Activated T-cell treated with anti-CD3 and anti-CD28 coated beads, Interleukin-2, amount 50 U/mL, for 72 hours (primary cell): ENCODE measurements at places on chromosomes 4 and X.
A peak's percentile ranks its signal among the peaks of the same experiment; 100 is the strongest.

DNA sequence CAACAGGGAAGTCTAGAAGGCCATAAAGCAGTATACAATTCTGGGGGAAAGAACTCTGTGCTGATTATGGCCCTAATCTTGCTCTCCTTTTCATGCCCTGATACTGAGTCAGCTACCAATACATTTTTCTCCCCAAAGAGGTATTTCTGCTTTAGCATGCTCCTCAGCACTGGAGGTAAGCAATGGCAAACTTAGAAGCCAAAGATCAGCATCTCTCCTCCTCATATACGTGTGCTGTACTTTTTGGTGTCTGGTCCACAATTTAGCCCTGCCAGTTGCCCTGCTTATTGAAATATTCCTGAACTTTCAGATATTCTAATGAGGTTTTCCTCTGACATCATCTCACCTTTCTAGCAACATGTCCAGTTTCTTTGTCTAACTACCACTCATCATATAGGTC is 226.2 kb downstream of the FSTL5 start:
- no peak overlapping the region for H3K4me3 ChIP-seq
- H3K4me1 ChIP-seq: no peaks in the 10 kb centered on the region
- DNase-seq: no peak

DNA sequence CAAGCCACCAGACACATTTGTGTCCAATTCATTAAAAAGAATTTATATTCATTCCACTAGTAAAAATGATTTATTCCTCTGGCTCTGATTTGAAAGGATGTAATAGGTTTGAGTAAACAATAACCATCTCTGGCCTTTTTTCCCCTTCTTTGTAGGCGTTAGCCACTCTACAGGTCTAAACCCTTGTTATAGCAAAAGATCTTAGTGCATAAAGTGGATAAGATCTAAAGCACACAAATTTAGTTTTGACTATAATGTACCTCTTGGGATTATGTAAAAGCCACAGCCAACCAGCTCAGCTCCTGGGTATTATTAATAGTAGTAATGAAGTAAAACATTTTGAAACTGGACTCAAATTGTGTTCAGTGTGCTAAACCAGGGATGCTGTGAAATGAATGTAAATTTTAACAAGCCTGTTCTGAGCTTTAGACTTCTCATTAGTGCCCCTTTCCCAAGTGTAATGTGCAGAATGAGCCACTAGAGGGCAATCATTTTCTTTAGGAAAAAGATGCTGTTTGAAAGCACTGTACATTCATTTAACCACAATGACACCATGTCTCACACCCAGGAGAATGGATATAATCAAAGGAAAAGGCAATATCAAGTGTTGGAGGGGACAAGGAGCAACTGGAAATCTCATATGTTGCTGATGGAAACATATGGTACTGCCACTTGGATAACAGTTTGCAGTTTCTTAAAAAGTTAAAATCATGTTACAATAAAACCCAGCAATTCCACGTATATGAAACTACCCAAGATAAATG is 69.7 kb downstream of the KLHL8 start:
- peak; percentile 72 for DNase-seq
- H3K4me3 ChIP-seq: no peak overlapping the region
- H3K27me3 ChIP-seq: no peaks in the 10 kb centered on the region
- no peaks in the 10 kb centered on the region for H3K36me3 ChIP-seq
- peak overlapping the region; percentile 64 for H3K27ac ChIP-seq
- H3K4me1 ChIP-seq: no peaks in the 10 kb centered on the region

- no peak for DNase-seq
- no peak overlapping the region for H3K4me3 ChIP-seq
- H3K4me1 ChIP-seq: peaks cover 19% of the 10 kb centered on the region
- peaks cover 25% of the 10 kb centered on the region for H3K27me3 ChIP-seq
Observed at GRCh38 chr4:7933651-7934510, 5.8 kb downstream of the AFAP1 start.

DNA sequence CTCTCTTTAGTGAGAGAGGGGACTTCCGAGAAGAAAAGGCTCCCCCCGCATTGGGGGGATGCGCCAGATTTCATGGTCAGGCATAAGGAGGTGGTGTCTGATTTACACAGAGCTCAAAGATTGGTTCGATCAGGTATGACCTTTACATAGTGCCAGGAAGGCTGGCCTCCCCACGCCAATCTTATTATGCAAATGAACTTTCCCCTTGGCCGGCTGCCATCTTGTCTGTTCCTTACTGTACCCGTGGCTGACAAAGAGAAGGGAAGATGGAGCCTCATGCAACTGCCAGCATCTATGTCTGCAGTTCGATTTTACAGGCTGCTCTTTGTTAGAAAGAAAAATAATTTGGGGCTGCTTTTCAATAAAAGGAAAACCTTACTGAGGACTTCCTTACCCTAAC is 197.2 kb downstream of the GPM6A start:
- no peak overlapping the region for H3K27ac ChIP-seq
- DNase-seq: no peak
- no peaks in the 10 kb centered on the region for H3K36me3 ChIP-seq
- H3K27me3 ChIP-seq: no peaks in the 10 kb centered on the region

DNA sequence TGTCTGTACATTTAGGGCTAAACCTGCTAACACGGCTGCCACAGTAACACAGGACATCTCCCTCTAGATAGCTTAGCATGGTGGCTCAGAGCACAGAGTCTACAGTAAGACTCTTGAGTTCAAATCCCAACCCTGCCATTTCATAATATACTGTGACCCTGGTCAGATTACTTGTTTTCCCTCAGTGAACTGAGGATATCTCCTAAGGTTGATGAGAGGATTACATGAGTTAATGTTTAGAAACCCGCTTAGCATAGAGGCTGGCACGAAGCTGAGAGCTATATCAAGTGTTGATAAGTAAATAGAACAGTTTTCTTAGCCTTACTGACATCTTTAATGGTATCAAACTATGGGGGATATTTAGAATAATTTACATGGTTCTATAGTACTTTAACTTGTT is 37.2 kb downstream of the CASP3 start:
- H3K27me3 ChIP-seq: no peaks in the 10 kb centered on the region

- peaks cover 6% of the 10 kb centered on the region for H3K36me3 ChIP-seq
- no peaks in the 10 kb centered on the region for H3K4me1 ChIP-seq
- H3K27ac ChIP-seq: no peak overlapping the region
- no peak for DNase-seq
- H3K27me3 ChIP-seq: no peaks in the 10 kb centered on the region
Observed at GRCh38 chr4:123284168-123284567, 112.4 kb upstream of the SPRY1 start.

DNA sequence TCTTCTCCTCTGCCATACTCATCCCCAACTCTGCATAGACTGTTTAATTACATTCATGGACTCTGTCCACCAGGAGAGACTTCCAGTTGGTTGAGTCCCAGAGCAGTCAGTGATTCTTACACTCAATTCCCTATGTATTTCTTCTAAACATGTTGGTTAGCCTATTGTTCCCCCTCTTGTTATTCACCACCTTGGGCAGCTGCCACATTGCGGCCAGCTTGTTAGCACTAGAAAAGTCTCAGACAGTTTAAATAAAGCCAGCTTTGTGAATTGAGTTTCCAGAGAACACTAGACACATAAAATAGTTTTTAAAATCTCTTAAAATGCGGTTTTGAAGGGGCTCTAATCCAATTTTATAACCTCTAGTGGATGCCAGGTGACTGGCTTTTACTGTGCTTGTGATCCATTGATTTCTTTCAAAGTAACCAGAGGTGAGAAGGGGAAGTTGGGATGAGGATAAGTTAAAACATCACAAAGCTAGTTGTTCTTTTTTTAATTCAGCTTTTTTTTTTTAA is 827.7 kb downstream of the FSTL5 start:
- H3K27me3 ChIP-seq: no peaks in the 10 kb centered on the region
- H3K27ac ChIP-seq: no peak overlapping the region
- H3K36me3 ChIP-seq: no peaks in the 10 kb centered on the region

DNA sequence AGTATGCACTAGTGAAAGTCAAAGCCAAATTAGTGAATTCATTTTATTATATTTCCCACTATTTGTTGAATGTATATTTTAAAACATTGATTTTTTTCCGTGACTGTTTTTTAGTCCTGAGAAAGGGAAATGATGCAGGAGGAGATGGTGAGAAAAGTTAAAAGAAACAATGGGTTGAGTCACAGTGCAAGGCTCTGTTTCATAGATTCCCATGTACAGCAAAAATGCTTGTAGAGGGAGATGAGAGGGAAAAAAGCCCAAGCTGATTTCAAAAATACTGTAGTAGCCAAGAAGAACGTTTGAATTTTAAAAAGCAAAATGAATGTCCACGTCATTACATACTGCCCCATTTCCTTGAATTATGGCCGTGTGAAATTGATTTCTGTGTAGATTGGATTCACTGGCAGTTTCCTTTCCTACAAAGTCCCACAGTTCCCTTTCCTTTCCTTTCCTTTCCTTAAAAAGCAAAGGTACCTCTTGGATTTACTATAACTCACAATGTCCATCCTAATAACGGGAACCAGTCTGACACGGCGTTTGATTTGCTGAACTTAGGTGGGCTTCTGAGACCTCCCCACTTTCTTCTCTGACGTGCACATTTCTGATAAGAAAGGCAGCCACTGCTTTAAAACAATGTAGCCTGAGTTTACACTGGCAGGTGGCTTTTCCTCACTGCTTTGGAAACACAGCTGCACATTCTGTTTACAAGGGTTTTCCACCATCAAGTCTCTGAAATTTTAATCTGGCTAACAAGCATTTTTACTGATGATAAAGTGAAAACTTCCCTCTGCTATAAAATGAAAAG is 63.7 kb downstream of the SPCS3 start:
- no peak overlapping the region for H3K27ac ChIP-seq
- no peak overlapping the region for H3K4me3 ChIP-seq
- H3K27me3 ChIP-seq: peaks cover 14% of the 10 kb centered on the region
- no peaks in the 10 kb centered on the region for H3K4me1 ChIP-seq
- no peak for DNase-seq
- H3K36me3 ChIP-seq: no peaks in the 10 kb centered on the region

GRCh38 chr4:34245276-34245675 is 1999.0 kb downstream of the ARAP2 start:
- no peaks in the 10 kb centered on the region for H3K4me1 ChIP-seq
- no peaks in the 10 kb centered on the region for H3K36me3 ChIP-seq
- DNase-seq: no peak
- H3K27me3 ChIP-seq: no peaks in the 10 kb centered on the region
- H3K27ac ChIP-seq: no peak overlapping the region
- H3K4me3 ChIP-seq: no peak overlapping the region

DNA sequence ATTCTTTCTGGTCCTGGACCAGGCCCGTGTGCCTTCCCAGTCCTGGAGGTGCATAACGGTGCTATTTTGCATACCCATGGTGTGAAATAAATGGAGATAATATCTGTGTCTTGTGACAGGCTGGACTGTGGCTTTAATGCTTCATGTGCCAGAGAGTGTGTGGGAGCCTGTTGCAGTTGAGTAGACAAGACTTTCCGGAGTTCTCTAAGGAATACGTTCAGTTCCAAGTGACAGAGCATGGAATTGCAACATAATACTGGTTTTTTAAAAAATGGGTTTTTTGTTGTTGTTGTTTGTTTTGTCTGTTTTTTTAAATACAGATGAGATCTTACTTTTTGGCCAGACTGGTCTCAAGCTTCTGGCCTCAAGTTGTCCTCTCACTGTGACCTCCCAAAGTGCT is 74.0 kb downstream of the HPRT1 start:
- H3K27ac ChIP-seq: no peak overlapping the region
- no peak overlapping the region for H3K4me3 ChIP-seq
- H3K27me3 ChIP-seq: peaks cover 54% of the 10 kb centered on the region
- H3K36me3 ChIP-seq: no peaks in the 10 kb centered on the region

GRCh38 chr4:15659768-15660570 is 4.8 kb upstream of the FBXL5 start:
- H3K27ac ChIP-seq: peak overlapping the region; percentile 85
- H3K4me3 ChIP-seq: peak overlapping the region; percentile 25
- no peaks in the 10 kb centered on the region for H3K27me3 ChIP-seq
- DNase-seq: no peak
- H3K36me3 ChIP-seq: peaks cover 2% of the 10 kb centered on the region

DNA sequence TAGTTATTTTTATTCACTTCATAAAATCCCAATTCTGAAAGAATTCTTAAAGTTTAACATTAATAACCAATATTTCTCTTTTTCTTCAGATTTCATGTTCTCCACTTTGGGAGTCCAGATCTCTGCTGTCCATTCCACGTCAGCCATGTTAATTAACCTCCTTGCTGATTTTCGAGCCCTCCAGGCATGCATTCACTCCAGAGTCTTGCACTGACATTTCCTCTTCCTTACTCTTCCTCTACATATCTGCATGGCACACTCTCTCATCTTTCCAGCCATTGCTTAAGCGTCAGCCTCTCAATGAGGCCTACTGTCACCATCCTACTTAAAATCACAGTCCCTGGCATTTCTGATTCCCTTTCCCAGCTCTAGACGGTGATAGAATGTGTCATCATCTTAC is 144.8 kb downstream of the MAD2L1 start:
- H3K27me3 ChIP-seq: no peaks in the 10 kb centered on the region
- no peak overlapping the region for H3K4me3 ChIP-seq
- no peaks in the 10 kb centered on the region for H3K36me3 ChIP-seq
- H3K27ac ChIP-seq: no peak overlapping the region

GRCh38 chr4:10697086-10697485 is 12.5 kb upstream of the CLNK start:
- no peak for DNase-seq
- no peaks in the 10 kb centered on the region for H3K4me1 ChIP-seq
- H3K27ac ChIP-seq: no peak overlapping the region
- no peaks in the 10 kb centered on the region for H3K27me3 ChIP-seq

- H3K36me3 ChIP-seq: no peaks in the 10 kb centered on the region
- H3K27me3 ChIP-seq: no peaks in the 10 kb centered on the region
- no peaks in the 10 kb centered on the region for H3K4me1 ChIP-seq
- H3K4me3 ChIP-seq: no peak overlapping the region
Observed at GRCh38 chrX:34325460-34325859, 193.3 kb upstream of the FAM47A start.

DNA sequence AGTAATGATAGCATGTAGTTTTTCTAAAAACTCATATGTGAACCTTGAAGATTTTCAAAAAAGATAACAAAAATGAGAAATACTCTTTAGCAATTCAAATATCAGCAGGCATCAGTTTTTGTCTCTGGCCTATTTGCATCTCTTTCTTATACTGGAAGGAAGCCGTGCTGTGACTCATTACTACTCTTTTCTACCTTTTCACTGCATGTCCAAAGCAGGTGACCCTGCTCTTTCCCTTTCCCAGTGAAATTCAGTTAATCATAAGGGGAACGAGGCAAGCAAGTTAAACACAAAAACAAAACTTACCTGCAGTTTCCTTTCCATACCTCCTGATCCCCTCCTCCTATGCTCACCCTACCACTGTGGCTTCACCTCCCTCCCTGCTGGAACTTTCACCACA is 9.3 kb downstream of the SPATA4 start:
- no peak overlapping the region for H3K4me3 ChIP-seq
- DNase-seq: no peak
- H3K27ac ChIP-seq: no peak overlapping the region
- H3K4me1 ChIP-seq: peaks cover 28% of the 10 kb centered on the region

DNA sequence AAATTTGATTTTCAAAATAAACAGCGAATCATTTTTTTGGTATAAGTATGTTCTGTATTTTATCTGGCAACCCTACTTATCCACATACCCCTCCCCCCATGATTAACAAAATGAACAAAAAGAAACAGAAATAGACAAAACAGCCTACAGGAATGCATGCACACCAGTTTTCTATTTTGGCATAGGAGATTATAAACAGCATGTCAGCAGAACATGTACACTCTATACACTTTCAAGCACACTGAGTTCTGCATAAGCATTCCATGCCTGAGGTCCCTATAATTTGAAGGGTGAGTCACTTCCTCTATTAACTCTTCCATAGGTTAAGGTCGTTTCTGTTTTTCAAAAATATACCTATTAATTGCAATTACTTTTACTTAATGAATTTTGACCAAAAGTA is 28.0 kb upstream of the ZNF280C start:
- H3K4me3 ChIP-seq: no peak overlapping the region
- no peak overlapping the region for H3K27ac ChIP-seq
- H3K36me3 ChIP-seq: no peaks in the 10 kb centered on the region
- no peaks in the 10 kb centered on the region for H3K4me1 ChIP-seq
